ENCODE measurements at places on chromosomes 5 and 9. TPM values are rescaled to one million over a fixed set of nuclear protein-coding genes. Genes with fewer than 3 reads are reported as not detected.

GRCh38 chr5:173880306-173880985 is 7.7 kb upstream of the CPEB4 start:
- DNase-seq, result peak; percentile 86
- no peaks in the 10 kb centered on the region for H3K27me3 ChIP-seq
- no peaks in the 10 kb centered on the region for H3K36me3 ChIP-seq
- H3K27ac ChIP-seq, result peak overlapping the region; percentile 51
- peaks cover 46% of the 10 kb centered on the region for H3K4me1 ChIP-seq

GRCh38 chr5:164186550-164186949 is 681.1 kb downstream of the MAT2B start:
- no peaks in the 10 kb centered on the region for H3K4me1 ChIP-seq
- H3K27ac ChIP-seq, result no peak overlapping the region
- no peak overlapping the region for H3K4me3 ChIP-seq

GRCh38 chr5:168320805-168321204 is 29.4 kb downstream of the WWC1 start:
- DNase-seq, result no peak
- no peak overlapping the region for H3K4me3 ChIP-seq
- H3K36me3 ChIP-seq, result no peaks in the 10 kb centered on the region
- H3K27ac ChIP-seq, result no peak overlapping the region

ADAMTS6 gene
- total RNA-seq, result 2.1 TPM

GLRA1 gene
- total RNA-seq, result not detected

GRCh38 chr9:89601856-89602562 is 2.8 kb upstream of the GADD45G start:
- no peak for DNase-seq
- H3K4me3 ChIP-seq, result no peak overlapping the region
- peaks cover 60% of the 10 kb centered on the region for H3K27me3 ChIP-seq
- H3K36me3 ChIP-seq, result no peaks in the 10 kb centered on the region

MAN2A1 gene
- total RNA-seq, result 26.3 TPM

AK8 gene
- 7.2 TPM for total RNA-seq

KIF12 gene
- total RNA-seq, result not detected

- H3K27me3 ChIP-seq, result no peaks in the 10 kb centered on the region
- DNase-seq, result no peak
- H3K36me3 ChIP-seq, result no peaks in the 10 kb centered on the region
- H3K4me1 ChIP-seq, result no peaks in the 10 kb centered on the region
Observed at GRCh38 chr9:3553076-3553765, 27.4 kb upstream of the RFX3 start.

GPR150 gene
- total RNA-seq, result 0.17 TPM

- no peak overlapping the region for H3K27ac ChIP-seq
- H3K27me3 ChIP-seq, result no peaks in the 10 kb centered on the region
- H3K4me1 ChIP-seq, result no peaks in the 10 kb centered on the region
- no peaks in the 10 kb centered on the region for H3K36me3 ChIP-seq
Observed at GRCh38 chr9:117596678-117597077, 107.5 kb upstream of the TLR4 start.

- H3K27ac ChIP-seq, result no peak overlapping the region
- H3K36me3 ChIP-seq, result no peaks in the 10 kb centered on the region
- H3K4me3 ChIP-seq, result no peak overlapping the region
- H3K4me1 ChIP-seq, result no peaks in the 10 kb centered on the region
Observed at GRCh38 chr9:9574080-9574479, 1038.7 kb downstream of the PTPRD start.

DNA sequence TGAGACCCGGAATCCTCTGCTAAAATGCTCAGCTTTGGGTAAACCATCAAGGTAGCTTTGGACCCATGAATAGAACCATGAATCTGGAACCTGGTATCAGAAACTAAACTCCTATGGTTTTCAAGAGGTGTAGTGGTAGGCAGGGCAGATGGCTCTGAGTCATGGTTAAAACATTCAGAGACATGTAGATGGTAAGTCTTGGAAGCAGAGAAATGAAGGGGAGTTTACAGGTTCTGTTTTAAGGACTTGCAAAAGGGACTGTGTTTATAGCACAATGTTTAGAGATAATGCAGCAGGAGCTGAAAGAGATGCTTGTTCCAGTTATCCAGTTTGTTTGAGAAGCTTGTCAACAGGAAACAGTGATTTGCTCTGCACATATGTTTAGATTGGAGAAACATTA is 36.0 kb upstream of the FBN2 start:
- DNase-seq, result no peak
- no peaks in the 10 kb centered on the region for H3K36me3 ChIP-seq
- peaks cover 10% of the 10 kb centered on the region for H3K4me1 ChIP-seq
- no peak overlapping the region for H3K4me3 ChIP-seq
- H3K27me3 ChIP-seq, result no peaks in the 10 kb centered on the region

DNA sequence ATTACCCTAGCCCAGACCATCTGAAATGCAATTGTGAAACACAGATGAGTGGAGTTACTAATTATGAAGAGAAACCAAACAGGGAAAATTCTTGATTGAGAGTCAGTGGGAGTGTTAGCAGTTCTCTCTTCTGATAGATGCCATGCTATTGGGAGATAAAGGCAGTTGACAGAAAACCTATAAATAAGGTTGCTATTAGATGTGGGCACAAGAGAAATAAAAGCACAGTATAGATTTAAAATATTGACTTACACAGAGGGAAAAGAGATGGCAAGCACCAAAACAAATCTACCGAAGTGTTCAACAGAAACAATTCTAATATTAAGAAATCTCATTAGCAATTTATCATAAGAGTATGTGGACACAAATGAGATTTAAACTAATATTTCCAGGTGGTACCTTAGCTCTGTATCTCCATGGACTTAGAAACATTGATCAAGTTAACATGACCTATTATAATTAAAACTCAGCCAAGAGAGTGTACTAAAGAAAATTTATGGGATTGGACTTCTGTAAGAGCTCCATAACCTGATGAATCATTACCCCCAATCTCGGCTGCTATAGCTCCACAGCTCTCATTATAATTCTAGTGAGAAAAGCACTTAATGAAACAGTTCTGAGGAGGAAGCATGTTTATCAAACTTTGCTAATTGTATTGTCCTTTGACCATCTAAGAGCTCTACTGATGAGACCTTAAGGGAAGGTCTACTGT is 665.0 kb upstream of the RIOK2 start:
- no peak overlapping the region for H3K4me3 ChIP-seq
- DNase-seq, result no peak
- H3K27me3 ChIP-seq, result no peaks in the 10 kb centered on the region
- H3K36me3 ChIP-seq, result no peaks in the 10 kb centered on the region
- H3K27ac ChIP-seq, result no peak overlapping the region

DNA sequence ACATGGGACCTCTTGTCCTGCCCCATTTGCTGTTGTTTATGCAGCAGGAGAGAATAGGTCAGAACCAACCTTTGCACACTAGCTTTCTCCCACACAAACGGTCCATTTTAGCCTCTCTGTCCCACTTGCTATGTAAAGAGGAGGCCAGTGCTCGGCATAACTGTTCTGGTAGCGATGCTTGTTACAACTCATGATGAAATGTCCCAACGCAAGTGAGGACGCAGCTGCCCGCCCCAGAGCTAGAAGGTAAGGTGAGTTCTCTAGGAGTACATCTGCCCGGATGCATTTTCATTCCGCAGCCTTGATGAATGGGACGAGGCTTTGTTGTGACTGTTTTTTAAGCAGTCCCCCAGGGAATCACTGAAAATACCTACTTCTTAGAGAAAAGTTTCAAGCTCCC is 14.1 kb downstream of the S1PR3 start:
- no peak overlapping the region for H3K4me3 ChIP-seq
- no peak overlapping the region for H3K27ac ChIP-seq
- 0 out of 2 replicates have a peak, but pooled peaks cover 7% of the 10 kb centered on the region for H3K4me1 ChIP-seq

GRCh38 chr5:179900206-179900605 is 7.5 kb downstream of the TBC1D9B start:
- H3K36me3 ChIP-seq, result peaks cover 8% of the 10 kb centered on the region
- no peaks in the 10 kb centered on the region for H3K27me3 ChIP-seq
- no peak overlapping the region for H3K4me3 ChIP-seq
- H3K27ac ChIP-seq, result no peak overlapping the region

PTGS1 gene
- total RNA-seq, result 1.8 TPM

SIGMAR1 gene
- total RNA-seq, result 57.9 TPM

ZFP2 gene
- total RNA-seq, result not detected

DNA sequence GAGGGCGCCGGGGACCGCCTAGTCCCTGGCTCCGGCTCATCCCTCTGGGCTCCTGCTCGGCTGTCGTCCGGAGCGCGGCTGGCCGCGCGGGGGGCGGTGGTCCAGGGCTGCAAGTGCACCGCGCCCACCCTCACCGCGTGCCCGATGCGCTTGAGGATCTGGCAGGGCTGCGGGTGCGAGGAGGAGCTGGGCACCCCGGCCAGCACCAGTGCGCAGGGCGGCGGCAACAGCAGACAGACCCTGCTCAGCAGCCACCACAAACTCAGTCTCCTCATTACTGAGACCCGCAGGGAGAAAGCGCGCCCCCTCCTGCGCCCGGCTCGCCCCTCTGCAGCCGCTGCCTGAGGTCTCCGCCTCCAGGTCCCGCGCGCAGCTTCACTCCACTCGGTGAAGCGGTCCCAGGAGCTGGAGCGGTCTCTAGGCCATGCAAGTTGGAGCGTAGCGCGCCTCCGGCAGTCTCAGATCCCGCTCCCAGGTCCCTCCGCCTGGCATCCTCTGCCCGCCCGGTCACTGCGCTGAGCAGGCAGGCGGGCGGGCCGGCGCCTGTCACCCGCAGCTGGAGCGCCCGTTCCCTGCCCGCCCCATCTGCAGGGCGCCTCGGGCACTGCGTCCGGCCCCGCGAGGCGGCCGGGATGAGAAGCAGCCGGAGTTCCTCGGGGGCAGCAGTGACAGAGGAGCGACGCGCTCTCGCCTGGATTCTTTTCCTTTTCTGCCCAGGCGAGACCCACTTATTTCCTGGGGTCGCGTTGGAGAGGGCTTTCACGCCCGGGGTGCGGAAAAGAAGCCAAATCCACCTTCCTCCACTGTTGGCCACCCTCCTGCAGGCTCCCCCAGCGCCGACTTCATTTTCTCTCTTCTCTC is 512 bp downstream of the GRIN3A start:
- no peak overlapping the region for H3K27ac ChIP-seq
- H3K4me1 ChIP-seq, result no peaks in the 10 kb centered on the region
- no peaks in the 10 kb centered on the region for H3K36me3 ChIP-seq

DNA sequence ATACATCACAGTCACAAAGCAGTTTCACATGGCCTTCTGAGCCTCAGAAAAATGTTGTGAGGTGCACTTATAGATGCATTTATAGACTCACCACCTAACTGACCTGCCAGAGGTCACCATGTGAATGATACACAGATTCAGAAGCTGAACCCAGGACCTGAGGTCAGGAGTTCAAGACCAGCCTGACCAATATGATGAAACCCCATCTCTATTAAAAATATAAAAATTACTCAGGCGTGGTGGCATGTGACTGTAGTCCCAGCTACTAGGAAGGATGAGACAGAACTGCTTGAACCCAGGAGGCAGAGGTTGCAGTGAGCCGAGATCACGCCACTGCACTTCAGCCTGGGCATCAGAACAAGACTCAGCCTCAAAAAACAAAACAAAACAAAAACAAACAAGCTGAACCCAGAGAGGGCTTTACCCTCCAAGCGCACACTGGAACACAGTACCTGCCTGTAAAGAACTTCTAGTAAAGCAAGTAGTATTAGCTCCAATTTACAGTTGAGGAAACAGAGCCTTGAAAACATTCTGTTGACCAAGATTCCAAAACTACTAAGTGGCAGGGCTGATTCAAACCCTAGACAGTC is 16.3 kb downstream of the ECPAS start:
- H3K4me3 ChIP-seq, result no peak overlapping the region
- 0 out of 2 replicates have a peak, but pooled peaks cover 3% of the 10 kb centered on the region for H3K36me3 ChIP-seq
- H3K4me1 ChIP-seq, result no peaks in the 10 kb centered on the region
- DNase-seq, result no peak
- peak overlapping the region; percentile 19 for H3K27ac ChIP-seq

DNA sequence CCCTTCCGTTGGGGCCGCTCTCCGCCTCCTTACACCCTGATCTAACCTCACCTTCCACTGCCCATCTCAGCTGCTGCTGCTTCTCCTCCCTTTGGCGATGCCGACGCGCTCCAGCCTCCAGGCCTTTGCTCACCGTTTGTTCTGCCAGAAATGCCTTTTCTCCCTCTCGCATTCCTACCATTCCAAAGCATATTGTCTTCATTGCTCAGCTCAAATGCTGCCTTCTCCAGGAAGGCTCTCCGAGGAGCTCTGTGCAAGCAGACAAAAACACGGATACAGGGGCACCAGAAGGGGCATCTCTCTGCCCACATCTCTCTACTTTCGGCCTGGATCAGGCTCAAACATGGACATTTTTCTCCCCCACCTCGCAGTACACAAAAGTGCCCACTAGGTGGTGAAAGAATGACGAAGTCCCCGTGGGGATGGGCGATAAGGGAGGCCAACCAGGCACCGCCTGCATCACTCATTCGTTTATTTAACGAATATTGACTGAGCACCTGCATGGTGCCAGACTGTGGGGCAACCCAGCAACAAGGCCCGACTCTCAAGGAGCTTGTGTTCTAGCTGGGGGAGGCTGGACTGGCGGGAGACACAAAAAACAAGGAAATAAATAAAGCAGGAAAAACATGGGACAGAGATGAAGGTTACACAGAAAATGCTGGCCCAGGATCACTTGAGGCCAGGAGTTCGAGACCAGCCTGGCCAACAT is 7.3 kb upstream of the GRHPR start:
- H3K36me3 ChIP-seq, result no peaks in the 10 kb centered on the region
- DNase-seq, result peak; percentile 70
- peaks cover 41% of the 10 kb centered on the region for H3K4me1 ChIP-seq
- no peak overlapping the region for H3K4me3 ChIP-seq
- H3K27ac ChIP-seq, result 0 out of 2 replicates have a peak overlapping the region, but pooled peaks have one; percentile 27
- H3K27me3 ChIP-seq, result no peaks in the 10 kb centered on the region

DNA sequence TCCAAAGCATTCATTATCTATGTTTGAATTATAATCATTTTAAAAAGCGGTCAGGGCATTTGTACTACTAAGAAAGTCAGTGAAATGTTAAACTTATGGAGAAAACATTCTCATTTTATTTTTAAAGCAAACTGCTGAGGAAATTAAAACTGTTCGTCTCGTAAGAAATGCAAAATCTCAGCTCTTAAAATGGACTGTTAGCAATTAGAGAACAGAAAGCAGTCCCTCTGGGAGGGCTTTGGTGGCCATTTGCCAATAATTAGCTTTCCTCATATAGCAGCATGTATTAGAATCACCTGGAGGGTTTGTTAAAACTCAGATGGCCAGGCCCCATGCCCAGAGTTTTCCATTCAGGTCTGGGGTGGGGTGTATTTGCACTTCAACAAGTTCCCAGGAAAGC is 120.7 kb upstream of the RASEF start:
- H3K4me3 ChIP-seq, result no peak overlapping the region
- no peak overlapping the region for H3K27ac ChIP-seq
- no peak for DNase-seq

DNA sequence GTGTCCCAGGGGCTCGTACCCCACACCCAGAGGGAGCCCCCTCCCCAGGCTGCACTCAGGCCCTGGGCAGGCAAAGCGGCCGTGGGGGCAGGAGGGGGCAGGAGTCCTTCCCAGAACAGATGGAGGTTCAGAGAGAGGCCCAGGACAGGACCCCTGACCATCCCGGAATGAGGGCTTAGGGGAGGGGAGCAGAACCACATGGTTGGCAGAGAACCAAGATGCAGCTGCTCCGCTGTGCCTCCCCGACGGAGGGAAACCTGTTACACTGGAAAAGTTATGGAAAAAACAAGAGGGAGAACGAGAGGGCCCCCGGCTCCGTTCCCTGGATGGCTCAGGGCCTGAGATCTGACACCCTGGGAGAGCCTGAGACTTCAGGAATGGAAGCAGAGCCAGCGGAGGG is 22.7 kb downstream of the SLC12A7 start:
- H3K27ac ChIP-seq, result no peak overlapping the region
- no peak for DNase-seq
- peaks cover 3% of the 10 kb centered on the region for H3K36me3 ChIP-seq
- H3K27me3 ChIP-seq, result no peaks in the 10 kb centered on the region
- no peaks in the 10 kb centered on the region for H3K4me1 ChIP-seq

ORM2 gene
- not detected for total RNA-seq

- H3K27ac ChIP-seq, result peak overlapping the region; percentile 15
- 0 out of 2 replicates have a peak, but pooled peaks cover 10% of the 10 kb centered on the region for H3K36me3 ChIP-seq
- no peak for DNase-seq
Observed at GRCh38 chr9:109113892-109114609, 5.7 kb downstream of the TMEM245 start.

GFI1B gene
- not detected for total RNA-seq

Data from PC-9 (cell line).